ENCODE measurements at places on chromosomes 5 and 9. TPM values are rescaled to one million over a fixed set of nuclear protein-coding genes. Genes with fewer than 3 reads are reported as not detected.

DNA sequence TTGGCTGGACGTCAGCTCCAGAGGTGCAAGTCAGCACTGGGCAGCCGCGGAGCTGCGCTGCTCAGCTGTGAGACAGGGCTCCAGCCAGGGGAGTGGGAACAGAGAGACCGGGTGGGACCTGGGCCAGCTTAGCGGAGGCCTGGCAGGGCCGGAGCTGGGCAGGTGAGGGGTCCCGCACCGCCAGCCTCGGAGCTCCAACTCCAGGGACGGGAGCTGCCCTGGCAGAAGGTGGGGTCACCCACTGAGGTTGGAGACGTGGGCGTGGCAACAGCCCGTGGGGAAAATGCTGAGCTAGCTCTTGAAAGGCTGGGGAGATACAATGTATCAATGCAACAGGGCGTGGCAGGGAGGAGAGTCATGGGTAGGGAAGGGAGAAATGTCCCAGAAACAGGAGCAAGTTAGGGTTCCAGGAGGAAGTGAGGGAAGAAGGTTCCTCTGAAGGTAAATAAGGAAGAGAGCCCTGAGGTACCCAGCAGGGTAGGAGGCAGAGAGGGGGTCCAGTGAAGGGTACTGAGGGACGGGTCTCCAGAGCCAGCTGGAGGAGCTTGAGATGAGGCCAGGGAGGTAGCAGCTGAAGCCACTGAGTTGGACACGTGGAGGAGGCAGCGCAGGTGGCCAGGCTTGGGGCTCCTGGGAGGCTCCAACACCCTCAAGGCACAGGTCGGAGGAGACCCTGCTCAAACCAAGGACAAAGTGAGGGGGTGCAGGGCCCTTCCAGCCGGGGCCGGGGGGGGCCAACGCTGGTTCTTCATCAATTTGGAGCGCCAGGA, 736 bp upstream of the NKD2 start:
- DNase-seq: peak; percentile 16

DNA sequence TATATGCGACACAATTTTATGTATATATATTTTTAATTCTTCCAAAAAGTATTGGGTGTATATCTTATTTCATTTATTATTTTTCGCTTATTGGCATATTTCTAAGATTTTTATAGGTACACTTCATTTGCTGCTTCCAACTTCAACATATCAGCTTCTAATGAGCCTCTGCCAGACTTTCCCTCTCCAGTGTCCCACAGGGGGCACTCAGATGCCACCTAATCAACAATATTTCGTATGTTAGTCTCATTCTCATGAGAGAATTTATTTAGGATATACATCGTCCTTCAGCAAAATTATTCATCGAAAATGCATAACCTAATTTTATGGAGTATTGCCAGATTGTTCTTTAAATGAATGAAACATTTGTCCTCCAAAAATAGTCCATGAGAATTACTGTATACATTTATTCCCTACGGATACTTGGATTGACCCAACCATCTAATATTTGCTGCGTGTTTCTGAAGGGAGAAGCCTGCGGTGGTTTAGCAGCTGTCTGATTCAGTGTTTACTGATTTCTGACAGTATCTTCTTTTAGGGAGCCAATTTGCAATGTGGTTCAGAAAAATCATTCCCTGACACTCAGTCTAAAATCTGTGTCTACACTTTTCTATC, 100.6 kb upstream of the SELENOP start:
- DNase-seq: peak; percentile 66

- no peak for DNase-seq
Measured at GRCh38 chr9:115264313-115264712, 146.4 kb upstream of the TNC start.

CDKN2A gene
- 32.9 TPM for total RNA-seq

SV2C gene
- 0.03 TPM for total RNA-seq
